ENCODE measurements at places on chromosomes 3 and 15.

GRCh38 chr3:138477801-138478200 lies 43.4 kb downstream of the ESYT3 start:
- DNase-seq, result no peak

DNA sequence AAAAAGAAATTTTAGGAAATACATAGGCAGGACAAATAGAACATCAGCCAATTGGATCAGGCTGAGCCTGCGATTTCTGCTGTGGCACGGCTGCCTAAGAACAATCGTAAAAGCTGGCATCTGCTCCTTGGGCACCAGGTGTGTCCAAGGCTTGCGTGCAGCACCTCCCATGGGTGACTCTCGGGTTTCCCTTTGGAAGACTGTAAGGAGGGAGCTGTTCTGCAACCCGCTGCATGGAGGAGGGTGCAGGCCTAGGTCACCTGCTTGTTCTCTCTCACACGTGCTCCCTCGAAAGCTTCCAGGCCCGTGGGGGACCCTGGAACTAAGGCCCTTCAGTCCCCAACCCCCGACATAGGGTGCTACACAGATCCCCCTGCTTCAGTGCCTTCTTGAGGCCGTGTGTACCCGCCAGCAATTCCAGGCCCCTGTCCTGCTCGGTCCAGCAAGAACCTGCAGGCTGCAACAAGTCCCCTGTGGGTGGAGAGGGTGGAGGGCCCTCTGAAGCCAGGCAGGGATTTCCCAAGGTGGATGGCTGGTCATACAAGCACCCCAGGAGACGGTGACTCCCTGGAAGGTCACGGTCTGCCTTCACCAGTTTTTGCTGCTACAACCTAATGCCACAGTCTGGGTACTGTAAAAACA lies 3.4 kb downstream of the GP9 start:
- peak; percentile 18 for DNase-seq

GRCh38 chr15:63015618-63016017 lies 26.9 kb upstream of the TPM1 start:
- DNase-seq, result no peak

DNA sequence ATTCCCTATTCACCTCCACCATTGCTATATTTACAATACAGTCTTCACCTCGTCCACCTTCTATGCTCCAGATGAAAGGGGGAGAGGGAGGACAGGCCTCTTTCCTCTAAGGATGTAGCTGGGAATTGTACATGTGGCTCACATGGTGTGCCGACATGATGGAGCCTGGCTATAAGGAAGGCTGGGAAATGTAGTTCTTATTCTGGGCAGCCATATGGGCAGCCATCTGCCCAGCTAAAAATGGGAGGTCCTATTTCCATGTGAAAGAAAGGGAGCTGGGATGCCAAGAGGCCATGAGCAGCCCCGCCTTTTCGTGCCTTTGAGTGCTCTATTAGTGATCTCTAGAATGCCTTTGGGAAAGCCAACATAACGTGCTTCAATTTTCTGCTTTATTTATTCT lies 27.1 kb upstream of the MGLL start:
- peak; percentile 70 for DNase-seq

DNA sequence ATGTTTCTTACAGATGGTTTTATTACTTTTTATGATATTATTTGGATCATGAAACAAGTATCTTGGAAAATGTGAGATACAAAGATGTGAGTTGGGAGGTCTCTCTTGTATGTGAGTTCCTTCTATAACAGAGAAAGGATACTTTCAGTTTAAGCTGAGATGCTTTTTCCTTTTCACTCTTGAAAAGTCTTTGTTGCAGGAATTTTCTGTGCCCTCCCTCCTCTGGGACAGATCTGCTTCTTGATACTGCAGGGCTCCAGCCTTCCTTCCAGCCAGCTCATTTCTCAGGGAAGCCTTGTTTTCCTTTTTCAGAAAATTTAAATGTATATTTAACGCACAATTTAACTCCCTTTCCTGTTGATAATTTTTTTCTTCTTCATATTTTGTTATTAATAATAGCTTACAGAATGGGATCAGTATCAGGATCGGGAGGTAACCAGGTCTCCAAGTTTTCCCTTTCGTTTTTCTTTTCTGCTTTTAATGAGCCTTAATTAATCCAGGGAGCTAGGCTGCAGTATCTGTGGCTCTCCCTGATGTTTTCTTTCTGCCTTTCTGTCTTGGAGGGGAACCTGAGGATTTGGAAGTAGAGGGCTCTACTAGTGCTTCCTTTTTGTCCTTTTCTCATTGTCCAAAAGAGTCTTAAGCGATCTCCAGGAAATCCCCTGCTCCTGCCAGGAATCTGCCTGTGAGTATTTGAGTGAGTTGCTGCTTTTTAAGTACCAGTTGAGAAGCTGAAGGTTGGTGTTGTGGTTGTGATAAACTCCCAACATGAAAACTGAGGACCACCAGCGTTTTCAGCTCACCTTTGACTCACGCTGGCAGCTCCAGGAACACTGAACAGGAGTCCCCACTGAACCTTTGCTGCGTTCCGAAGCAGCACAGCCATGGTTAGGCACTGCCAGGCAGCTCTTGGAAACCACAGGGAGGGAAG lies 105.7 kb downstream of the IGF1R start:
- DNase-seq, result no peak

GRCh38 chr3:100650651-100651619 lies 41.5 kb downstream of the ADGRG7 start:
- no peak for DNase-seq

DNA sequence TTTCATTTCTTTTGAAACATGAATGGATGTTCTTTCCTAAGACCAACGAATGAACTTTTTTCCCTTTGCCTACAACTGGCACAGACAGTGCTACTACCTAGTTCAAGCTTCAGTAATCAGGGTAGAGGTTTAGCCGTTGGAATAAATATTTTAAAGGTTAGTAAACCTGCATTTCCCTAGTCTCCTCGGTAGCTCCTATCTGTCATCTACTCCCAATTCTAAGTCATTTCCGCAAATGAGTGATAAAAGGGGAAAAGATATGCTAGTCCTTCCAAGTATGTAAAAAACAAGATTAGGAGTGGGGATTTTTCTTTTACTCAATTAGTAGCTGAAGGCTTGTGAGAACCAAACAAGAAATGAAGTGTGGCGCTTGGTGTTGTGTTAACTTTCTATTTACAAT lies 15.2 kb downstream of the SLTM start:
- no peak for DNase-seq

DNA sequence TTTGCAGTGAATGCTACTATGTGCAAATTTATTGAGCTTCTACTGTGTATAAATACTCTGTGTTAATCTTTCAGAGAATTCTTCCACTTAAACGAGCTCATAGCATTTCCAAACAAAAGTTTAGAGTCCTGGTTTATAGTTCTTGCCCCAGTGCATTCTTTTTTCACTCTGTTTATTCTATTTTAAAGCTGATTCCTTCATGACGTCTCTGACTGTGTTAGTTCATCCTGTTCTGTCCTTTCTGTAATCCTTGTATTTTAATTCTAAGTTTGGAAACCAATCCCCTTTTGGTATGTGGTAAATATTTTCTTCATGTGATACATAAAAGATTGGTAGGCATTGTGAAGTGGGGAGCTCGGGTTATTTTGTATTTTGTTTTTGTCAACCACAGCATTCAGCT lies 18.7 kb downstream of the P2RY14 start:
- DNase-seq, result no peak

DNA sequence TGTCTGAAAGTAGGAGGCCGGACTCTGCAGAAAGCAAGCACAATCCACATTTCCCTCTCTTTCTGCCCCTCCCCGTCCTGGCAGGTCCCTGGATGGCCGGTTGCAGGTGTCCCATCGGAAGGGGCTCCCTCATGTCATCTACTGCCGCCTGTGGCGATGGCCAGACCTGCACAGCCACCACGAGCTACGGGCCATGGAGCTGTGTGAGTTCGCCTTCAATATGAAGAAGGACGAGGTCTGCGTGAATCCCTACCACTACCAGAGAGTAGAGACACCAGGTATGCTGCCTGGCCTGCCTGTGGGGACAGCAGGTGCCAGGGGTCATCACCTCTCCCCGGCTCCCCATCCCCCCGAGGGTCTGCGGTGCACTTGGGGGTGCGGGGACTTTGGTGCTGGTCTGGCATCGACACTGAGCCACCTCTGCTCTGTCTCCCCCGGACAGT lies 89.6 kb downstream of the AAGAB start:
- DNase-seq, result no peak

GRCh38 chr15:78148392-78149067 lies 632 bp upstream of the IDH3A start:
- DNase-seq, result no peak

GRCh38 chr15:45904019-45904418 lies 269.2 kb downstream of the SQOR start:
- no peak for DNase-seq

DNA sequence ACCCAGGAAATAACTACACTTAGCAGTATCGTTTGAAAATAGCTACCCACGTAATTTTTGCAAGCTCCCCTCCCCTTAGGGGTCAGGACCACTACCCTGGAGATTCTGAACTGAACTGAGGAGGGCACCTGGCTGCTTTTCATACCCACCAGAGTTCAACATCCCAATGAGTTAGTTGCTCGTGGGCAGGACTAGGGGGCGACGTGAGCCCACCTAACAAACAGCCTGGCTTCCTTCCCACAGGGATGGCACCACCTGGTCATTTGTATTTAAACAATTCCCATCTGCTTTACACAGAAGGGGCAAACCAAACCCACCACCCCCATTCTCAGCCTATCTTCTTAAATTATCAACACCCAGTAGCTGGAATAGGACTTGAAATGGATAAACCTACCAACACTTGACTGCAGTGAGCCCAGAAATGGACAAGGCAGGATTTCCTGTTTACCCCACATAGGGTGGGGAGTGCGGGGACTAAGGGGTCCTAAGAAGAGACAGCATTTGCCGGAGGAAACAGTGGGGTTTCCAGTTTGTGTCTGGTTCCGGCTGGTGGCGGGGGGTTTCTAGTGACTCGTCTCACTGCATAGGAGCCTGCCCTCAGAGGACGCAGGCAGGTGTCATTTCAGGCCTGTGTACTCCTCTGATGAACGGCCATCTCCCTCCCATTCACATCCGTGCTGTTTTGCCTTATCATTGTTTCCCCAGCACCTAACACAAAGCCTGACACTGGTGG lies 11.6 kb upstream of the VGLL4 start:
- DNase-seq, result peak; percentile 69

GRCh38 chr3:110101361-110101760 lies 764.0 kb upstream of the DPPA4 start:
- no peak for DNase-seq

GRCh38 chr3:16319307-16319706 lies 54.3 kb downstream of the OXNAD1 start:
- no peak for DNase-seq

- no peak for DNase-seq
Observed at GRCh38 chr3:169556349-169556870, 107.1 kb downstream of the MECOM start.

DNA sequence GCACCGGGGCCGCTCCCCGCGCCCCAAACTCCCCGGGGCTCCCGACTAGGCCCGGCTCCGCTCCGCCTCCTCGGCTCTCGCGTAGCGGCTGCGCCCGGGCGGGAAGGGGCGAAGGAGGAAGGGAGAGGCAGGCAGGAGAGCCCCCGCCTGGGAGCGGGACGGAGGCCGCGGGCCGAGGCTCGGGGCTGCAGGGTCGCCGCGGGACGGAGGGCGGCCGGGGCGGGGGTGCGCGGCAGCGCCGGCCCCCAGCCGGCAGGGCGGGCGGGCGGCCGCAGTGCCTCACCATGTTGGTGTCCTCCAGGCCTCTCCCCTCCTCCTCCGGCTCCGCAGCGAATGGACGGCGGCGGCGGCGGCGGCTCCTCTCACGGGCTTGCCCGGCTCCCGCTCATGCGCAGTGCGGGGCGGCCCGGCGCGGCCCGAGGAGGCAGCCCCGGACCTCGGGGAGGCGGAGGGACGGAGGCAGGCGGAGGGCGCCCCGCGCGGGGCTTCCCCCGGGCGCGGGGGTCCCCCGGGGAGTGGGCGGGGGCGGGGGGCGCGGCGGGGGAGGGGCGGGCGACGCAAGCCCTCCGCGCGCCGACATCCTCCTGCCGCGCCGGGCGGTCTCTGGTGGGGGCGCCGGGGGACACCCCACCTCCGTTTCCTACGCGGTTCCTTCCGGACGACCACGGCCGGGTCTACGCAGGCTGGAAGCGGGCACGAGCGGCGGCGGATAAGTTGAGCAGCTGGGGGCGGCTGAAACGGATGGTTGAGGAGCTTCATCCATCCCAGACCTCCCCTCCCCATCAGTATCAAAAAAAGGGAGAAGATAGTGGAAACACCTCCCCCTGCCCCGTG lies at the start of gene DCUN1D1:
DCUN1D1 (minus strand) TSS at position 335 of the 834 bp plus-strand sequence; CDS start at position 286, 49 bp downstream.
- peak; percentile 99 for DNase-seq

DNA sequence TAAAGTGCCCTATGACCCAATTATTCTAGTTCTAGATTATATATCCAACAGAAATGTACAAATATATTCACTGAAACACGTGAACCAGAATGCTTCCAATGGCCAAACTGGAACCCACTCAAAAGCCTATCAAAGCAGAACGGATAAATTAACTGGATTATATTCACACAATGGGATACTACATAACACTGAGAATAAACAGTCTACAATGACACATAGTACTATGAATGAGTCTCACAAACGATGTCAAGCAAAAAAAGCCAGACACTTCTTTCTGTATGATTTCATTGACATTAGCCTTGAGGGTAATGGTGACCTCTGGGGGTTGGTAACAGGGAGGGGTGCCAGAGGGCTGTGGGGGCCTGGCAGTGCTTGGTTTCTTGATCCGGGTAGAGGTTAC lies 50.9 kb upstream of the HACD2 start:
- no peak for DNase-seq

DNA sequence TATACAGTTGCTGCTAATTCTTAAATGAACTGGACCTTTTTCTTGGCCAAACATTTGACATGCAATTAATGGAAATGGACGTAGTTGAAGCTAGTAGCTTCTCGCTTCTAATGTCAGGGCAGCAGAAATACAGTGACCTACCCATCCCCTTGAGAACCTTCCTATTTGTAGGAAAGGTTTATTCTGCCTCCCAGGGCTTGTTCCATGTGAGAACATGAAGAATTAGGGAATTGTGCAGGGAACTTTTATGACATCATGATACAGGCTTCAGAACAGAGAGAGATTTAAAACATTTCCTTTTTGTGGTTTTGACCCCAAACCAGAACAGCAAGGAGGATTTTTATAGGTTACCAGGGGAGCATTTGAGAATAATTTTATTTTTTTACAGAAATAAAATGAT lies 406.6 kb upstream of the PPP2R3A start:
- DNase-seq, result no peak

- no peak for DNase-seq
Observed at GRCh38 chr15:86164232-86164898, 84.7 kb downstream of the AGBL1 start.

- DNase-seq, result no peak
Observed at GRCh38 chr15:87498560-87498959, 758.0 kb downstream of the NTRK3 start.

- no peak for DNase-seq
Observed at GRCh38 chr3:167507954-167508353, 34.1 kb upstream of the SERPINI2 start.

DNA sequence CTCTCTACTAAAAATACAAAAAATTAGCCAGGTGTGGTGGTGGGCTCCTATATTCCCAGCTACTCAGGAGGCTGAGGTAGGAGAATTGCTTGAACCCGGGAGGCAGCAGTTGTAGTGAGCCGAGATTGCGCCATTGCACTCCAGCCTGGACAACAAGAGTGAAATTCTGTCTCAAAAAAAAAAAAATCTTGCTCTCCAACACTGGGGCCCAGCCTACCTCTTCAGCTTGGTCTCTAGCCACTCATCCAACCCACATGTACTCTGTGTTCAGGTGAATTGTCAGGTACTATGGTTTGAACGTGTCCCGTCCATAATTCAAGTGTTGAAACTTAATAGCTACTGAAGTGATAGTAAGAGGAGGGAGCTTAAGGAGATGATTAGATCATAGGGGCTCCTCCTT lies 22.4 kb upstream of the RAB7A start:
- no peak for DNase-seq

All from D341Med (cell line).